T follicular helper cell (primary cell): ENCODE measurements at places on chromosomes 2 and 18.

GRCh38 chr18:24022161-24022560 lies 7.6 kb downstream of the TTC39C start:
- DNase-seq = no peak

DNA sequence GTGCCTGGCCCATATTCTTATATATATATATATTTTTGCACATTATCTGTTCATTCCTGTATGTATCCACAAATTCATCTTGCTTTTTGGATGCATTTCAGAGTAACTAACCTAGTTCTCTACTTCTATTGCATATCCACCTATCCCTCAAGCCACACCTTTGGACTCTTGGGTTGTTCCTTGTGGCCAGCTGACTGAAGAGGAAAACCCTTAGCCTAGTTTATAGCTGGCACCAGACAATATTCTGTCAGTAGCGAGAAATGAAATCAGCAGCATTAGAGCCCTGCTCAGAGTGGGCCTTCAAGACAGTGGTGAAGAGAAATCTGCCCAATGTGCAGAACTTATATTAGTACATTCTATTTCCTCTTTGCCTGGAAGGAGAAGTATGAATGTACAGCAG lies 19.6 kb upstream of the ALMS1 start:
- no peak for DNase-seq

GRCh38 chr18:24456549-24456948 lies 3.9 kb upstream of the HRH4 start:
- no peak for DNase-seq

- no peak for DNase-seq
These were observed 84.2 kb upstream of the PHLPP1 start for GRCh38 chr18:62631173-62631572.

GRCh38 chr18:77249569-77250500 lies at the start of gene GALR1:
TSS of gene GALR1 (plus strand) at chr18:77249848. CDS start at chr18:77250549, 701 bp downstream.
- no peak for DNase-seq

DNA sequence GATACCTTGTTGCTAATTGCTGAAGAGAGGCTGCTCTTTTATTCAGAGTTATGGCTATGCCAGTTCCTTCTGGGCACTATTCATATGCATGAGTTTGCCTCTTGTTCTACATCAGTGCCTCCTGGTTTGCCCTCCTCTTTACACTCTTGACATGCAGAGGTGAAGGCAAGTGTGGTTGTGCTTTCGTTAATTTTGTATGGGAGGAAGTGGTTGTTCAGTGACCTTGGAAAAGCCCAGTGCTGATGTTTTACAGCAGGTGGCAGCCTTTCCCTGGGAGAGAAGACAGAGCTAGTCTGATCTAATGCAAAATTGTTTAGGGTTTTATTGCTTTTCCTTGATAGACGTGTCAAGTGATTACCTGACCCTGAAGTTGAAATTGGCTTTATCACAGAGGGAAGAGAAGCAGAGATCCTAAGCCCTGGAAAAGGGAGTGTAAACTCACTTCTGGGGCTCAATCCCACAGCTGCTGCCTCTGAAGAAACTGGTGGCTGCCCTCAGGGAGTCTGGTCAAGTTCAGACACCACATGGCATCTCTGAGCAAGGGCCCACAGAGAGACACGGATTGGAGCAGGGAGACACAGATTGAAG lies 30.5 kb upstream of the VPS54 start:
- DNase-seq = peak; percentile 54

- no peak for DNase-seq
These were observed 49.8 kb upstream of the THOC1 start for GRCh38 chr18:317618-318017.

DNA sequence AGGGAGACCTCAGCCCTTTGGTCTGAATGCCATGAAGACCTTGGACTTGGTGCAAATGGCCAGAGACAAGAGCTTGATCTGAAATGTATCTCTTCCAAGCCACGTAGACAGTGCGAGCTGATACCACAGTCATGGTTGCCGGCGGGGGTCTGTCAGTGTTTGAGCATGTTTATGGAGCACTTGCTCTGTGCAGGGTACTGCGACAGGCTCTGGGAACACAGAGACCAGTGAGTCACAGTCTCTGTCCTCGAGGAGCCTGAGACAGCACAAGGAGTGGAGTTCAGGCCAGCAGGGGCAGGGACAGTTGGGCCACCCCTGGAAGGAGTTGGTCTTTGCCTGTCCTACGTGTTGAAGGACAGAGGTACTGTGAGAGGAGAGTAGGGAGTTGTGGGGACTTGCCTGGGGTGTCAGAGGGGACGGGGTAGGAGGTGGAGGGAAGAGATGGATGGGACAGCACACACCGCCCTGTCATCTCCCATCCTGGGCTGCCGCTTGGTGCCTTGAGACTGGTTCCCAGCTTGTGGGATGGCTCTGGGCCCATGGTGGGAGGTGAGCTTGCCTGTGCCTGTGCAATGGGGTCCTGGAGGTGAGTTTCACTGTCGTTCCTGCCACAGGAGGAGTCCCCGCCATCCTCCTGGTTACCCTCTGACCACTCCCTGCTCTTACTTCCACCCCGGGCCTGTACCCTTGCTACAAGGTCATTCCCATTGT lies 39.5 kb downstream of the ATP6V1C2 start:
- DNase-seq = no peak

DNA sequence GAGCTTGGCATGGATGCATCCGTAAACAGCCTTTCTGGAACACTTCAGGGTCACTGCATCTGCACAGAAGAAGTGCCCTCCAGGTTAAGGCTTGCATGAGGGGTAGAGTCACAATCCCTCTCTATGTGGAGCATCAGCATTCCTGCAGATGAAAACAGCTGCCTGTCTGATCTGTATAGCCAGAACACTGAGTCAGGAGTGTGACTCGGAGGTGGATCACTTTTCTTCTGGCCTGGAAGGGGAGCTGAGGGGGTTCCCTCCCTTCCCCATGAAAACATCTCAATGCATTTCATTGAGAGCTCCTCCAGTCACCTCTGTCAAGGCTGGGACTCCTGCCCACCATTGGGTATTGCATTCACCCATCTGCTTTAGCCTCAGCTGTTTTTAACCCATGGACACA lies 72.5 kb upstream of the SERPINE2 start:
- DNase-seq = no peak

GRCh38 chr2:149661844-149662243 lies 74.3 kb upstream of the MMADHC start:
- no peak for DNase-seq

DNA sequence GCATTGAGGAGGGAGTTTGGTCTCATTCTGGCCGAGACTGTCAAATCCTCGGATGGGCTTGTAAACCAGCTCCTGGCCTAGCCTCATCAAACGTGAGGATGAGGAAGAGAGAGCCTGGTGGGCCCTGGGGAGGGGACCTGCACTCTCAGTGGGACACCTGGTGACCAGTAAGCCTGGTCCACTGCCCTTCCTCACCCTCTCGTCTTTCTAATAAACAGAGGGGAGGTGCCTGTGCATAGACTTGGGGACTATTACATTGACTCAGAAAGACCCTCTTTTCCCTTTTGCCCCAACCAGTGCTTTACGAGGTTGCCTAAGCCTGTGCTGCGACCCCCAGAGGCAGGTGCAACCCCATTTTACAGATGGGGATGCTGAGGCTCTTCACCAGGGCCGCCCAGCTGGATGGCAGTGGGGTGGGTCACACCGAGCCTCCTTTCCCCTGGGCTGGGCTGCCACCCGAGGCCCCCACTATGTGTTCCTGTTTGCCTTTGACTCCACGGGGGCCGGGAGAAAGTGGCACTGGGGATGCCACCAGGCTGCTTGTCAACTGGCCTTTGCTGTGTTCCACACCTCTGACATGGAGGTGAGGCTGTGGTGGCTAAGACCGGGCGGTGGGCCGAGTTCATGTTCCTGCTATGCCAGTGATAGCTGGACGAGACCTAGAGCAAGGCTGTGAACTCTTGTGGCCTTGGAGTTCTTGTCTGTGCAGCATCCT lies 85.9 kb downstream of the GLI2 start:
- no peak for DNase-seq

GRCh38 chr18:9206421-9206820 lies 69.8 kb downstream of the ANKRD12 start:
- no peak for DNase-seq

DNA sequence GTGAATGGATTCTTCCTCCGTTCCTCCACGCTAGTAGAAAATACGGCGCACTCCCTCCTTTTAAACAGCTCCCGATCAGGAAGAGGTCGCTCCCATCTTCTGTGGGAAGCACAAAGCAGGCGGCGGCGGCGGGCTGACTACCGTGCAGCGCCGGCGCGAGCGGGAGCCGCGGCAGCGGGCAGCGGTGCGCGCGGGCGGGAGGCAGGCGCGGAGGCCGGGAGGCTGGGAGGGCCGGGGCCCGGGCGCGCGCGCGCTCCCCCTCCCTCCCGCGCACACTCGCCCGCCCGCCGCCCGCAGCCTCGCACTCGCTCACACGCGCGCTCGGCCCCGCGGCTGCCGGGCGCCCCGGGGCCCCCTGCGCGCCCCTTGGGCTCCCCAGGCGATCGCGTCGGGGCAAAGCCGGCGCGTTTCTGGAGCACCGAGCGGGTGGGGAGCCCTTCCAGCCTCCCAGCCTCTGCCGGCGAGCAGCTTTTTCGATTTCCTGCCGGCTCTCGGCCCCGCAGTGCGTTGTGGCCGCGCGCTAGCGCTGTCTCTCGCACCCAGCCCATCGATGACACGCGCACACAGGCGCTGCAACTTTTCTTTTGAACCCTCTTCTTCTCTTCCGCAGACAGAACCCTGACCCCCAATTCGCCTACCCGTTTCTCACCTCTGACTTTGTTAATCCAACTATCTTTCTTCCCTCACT lies at the start of gene SLC8A1:
Gene SLC8A1, minus strand, starts transcription at position 173 of the 688 bp plus-strand sequence.
- DNase-seq = no peak
